CD8-positive, alpha-beta memory T cell (primary cell): ENCODE measurements at places on chromosomes 16 and 17.
A peak's percentile ranks its signal among the peaks of the same experiment; 100 is the strongest.

DNA sequence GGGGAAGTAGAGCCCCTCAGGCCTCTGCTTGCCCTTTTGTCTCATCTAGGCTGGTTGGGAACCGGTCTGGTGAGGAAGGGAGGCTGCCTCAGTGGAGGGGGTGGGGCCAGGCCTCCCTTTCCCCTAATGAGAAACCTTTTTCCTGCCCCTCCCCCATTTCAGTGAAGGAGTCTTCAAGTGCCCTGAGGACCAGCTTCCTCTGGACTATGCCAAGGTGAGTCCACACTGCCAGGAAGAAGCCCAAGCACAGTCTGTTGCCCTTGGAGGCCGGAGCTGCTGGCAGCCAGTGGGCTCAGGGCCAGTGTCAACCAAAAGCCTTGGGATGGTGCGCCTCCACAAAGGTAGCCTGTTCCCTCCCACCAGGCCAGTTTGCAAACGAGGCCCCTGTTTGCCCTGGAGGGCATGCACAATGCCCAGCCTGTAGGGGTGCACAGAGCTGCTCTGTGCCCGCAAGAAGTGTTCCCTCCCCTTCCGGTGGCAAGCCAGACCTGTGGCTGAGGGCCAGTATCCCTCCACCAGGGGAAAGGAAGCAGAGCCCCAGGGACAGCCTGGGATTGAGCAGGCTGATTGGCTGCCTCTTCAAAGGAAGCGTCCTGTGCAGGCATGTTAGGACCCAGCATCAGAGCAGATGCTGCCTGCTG is 3.4 kb downstream of the TRAF4 start:
- no peak for DNase-seq

GRCh38 chr16:90004577-90004976 is 14.7 kb downstream of the DBNDD1 start:
- DNase-seq: no peak

- peak; percentile 40 for DNase-seq
These were observed 13.8 kb upstream of the WDR45B start for GRCh38 chr17:82661717-82662683.

DNA sequence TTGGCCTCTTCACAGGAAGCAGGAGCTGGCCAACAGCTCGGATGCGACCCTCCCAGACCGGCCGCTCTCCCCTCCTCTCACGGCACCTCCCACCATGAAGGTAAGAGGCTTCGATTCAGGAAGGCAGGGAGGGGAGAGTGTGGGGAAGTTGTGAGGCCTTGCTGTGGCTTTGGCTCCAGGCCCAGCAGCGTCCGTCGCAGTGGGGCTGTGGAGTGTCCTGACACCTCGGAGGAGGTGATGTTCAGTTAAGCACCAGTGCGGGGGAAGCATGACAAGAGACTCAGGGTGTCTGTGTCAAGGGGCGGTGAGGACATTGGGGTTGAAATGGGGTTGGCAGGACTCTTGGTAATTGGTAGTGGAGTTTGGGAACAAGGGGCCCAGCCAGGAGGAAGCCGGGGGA is 109.0 kb downstream of the RAP1GAP2 start:
- no peak for DNase-seq

- DNase-seq: no peak
These were observed 17.7 kb upstream of the SLC12A3 start for GRCh38 chr16:56847173-56847910.

DNA sequence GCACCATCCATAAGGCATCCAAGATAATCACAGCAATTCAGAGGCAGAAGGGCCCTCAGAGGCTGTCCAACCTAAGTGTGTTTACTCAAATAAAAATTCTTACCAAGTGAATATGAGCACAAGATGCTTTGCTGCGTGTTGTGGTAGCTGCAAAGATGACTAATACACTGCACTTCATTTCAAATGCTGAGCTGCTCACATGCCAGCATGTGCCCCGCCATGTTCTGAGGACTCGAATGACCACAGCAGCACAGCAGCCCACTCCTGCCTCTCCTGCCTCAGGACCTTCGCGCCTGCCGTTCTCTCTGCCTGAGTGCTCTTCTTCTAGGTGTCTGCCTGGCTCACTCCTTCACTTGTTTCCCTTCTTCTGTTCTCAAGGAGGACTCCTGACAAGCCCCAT is 19.0 kb downstream of the PIK3R5 start:
- no peak for DNase-seq

DNA sequence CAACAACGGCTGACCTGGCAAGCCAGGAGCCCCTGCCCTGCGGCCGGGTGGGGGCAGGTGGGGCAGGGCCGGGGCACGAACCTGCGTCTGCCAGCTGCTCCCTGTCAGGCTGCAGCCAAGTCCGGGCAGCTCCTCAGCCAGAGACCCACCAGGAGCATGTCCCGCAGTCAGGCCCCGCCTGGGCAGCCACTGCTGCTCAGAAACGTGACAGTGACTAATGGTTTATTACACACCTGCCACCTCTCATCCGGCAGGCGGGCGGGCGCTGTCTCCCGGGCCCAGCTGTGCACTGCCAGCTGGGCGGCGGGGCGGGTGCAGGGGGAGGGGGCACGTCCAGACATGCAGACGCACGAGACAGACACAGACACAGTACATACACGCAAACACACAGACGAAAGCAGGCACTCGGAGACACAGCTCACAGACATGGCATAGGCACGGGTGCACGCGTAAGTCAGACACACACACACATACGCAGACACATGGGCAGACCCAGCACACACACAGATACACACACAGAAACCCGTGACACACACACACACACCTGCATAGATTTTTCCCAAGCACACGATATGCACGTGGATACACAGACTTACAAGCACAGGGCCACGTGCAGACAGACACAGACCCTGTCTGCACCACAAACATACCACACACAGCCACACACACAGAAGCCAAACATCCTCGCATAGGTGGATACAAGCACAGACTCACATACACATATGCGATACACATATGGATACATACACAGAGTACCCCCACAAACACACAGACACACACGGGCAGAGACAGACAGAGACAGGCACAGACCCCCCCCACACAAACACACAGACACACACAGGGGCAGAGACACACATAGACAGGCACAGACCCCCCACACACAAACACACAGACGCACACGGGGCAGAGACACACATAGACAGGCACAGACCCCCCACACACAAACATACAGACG is 248.3 kb upstream of the CIBAR2 start:
- no peak for DNase-seq

DNA sequence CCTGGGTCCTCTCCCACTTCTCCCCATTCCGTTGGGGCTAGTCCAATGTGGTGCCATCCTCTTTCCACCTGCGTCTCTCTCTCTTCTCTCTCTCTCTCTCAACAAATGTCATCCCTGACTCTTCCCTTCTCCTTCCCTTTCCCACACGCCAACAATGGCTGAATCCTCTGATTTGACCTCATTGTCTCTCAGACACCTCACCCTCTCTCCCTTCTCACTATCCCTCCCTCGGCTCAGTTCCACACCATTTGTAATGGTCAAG is 628 bp upstream of the ZNF18 start:
- no peak for DNase-seq

- DNase-seq: peak; percentile 23
These were observed 387.1 kb upstream of the TNRC6C start for GRCh38 chr17:77571155-77571981.
